CD4-positive, alpha-beta T cell treated with Interleukin-2 at 100 ng/mL for 4 hours (primary cell): ENCODE measurements at places on chromosomes 16 and 17.

- no peak for DNase-seq
Measured at GRCh38 chr17:2283302-2283701, 20.3 kb downstream of the SMG6 start.

- DNase-seq: no peak
Measured at GRCh38 chr17:79188048-79188447, 113.4 kb downstream of the ENGASE start.

- no peak for DNase-seq
Measured at GRCh38 chr17:19713462-19713861, 2.9 kb downstream of the SLC47A2 start.

- no peak for DNase-seq
Measured at GRCh38 chr17:79026376-79027273, 2.7 kb downstream of the C1QTNF1 start.

- DNase-seq: no peak
Measured at GRCh38 chr17:76213491-76213890, 26.8 kb downstream of the RNF157 start.

DNA sequence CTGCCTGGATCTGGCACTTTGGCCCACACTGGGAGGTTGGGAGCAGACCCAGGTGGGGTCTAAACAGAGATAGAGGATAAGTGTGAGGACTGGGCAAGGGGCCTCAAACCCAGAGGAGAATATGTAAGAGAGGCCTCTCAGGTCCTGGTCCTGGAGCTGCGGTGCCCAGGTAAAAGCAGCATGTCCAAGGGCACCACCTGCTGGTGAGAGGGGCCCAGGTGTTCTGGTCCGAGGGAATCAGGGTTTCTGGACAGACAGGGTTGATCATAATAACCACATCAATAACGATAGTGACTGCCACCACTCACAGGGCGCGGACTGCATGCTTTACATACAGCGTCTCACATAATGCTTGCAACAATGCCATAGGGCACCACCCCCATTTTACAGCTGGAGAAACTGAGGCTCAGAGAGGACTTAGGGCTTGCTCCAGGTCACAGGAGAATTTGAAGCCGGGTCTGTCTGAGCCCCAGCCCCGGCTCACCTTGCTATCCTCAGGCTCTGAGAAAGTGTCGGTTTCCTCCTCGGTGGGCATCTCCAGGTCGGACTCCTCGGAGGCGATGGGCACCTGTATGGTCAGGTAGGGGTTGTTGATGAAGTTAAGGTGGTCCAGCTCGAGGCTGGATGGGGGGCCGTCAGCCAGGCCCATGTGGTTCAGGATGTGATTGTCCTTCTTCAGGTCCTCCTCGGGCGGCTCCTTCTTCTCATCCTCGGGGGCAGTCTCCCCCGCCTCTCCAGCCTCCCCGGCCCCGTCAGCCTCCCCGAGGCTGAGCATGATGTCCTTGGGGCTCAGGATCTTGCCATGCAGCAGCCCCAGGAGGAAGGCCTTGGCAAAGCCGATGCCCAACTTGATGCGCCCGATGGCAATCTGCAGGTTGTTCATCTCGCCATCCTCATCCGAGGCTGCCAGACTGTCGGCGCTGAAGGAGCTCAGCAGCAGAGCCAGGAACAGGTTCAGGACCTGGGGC, 19.1 kb upstream of the CD79B start:
- peak; percentile 47 for DNase-seq

GRCh38 chr17:34672176-34672785, 92.9 kb downstream of the TMEM132E start:
- DNase-seq: no peak

DNA sequence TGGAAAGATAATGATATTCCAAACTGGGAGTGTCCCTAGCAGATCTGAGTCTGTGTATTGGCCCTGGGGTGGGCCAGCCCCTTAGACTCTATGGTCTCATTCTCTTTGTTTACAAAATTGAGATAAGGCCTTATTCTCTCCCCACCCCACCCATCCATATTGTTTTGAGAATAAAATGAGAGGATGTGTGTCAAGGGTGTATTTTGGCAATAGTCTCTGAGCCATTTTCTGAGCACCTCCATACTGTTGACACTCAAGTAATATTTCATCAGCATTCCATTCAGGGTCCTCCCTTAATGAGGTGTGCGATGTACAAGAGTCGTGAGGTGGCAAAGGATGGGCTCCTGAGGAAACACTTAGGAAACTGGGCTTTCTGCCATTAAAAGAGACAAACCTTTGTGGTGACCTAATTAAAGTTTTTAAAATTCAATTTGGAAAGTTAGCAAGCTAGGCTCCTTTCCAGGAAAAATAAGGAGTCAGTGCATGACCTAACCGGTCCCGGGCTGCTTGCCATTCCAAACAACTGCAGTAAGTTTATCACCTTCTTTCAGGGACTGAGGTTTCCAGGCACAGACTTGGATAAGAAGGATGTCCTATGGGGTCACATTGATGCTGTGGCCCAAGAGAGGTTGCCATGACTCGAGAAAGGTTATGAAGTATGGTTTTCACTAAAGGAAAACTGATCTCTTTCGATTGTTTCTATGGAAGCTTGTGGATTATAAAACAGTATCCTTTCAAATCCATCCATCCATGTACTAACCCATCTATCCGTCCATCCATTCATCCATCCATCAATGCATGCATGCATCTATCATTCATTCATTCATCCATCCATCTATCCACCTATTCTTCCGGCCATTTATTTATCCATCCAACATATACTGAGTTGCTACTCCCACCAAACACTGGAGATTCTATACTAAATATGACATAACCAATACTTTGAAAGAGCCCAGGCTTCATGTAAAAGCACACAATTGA, 443.3 kb downstream of the UTP18 start:
- no peak for DNase-seq

GRCh38 chr17:67620636-67621035, 97.1 kb upstream of the NOL11 start:
- DNase-seq: no peak

DNA sequence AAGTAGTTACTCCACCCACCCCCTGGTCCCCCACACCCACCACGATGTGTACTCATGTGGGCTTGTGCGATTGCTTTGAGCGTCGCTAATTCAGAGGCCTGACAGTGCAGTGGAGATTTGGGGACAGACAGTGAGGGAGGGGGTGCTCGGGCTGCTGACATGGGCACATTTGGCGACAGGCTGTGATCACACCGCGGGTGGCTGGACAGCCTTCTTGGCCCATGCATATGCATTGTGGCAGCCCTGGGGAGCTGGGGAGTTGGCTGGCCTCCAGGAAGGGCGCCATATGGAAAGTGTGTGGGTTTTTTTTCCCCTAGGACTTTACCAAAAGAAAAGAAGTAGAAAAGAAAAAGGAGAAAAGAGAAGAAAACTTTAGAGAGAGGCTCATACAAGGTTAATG, 275.5 kb upstream of the N4BP1 start:
- no peak for DNase-seq

DNA sequence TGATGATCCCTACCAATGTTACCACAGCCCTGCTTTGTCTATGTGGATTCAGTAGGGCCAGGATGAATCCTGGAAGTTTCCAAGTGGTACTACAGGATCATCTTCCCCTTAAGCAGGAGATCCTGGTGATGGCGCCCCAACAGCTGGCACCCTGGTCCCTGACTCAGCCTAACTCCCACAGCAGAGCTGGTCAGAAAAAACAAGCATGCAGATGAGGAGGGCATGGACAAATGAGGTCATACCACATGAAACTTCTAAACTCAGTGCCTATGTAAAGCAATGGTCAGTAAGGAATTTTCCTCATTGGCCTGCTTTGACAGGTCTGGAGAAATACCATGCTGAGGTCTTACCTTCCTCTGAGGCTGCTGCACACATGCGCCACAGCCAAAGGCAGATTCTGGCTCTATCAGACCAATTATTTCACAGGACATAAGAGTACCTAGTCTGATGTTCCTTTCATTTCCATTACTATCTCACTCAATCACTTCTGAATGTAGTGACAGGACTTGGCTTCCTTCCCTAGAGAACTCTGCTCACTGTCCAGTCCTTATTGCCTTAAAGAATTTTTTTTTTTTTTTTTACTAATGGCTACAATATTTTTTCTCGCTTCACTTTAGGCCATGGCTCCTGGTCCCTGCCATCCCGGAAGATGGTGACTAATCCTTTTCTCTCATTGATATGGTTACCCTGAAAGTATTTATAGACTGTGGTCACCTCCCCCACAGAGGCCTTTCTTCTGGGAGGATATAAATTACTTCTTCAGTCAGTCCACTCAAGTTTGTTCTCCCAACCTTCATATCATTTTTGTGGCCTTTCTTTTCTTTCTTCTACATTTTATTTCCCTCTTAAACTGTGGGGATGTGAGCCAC, 525.2 kb upstream of the PSMD7 start:
- DNase-seq: no peak

- no peak for DNase-seq
Measured at GRCh38 chr17:73984941-73985340, 218.5 kb upstream of the RPL38 start.

DNA sequence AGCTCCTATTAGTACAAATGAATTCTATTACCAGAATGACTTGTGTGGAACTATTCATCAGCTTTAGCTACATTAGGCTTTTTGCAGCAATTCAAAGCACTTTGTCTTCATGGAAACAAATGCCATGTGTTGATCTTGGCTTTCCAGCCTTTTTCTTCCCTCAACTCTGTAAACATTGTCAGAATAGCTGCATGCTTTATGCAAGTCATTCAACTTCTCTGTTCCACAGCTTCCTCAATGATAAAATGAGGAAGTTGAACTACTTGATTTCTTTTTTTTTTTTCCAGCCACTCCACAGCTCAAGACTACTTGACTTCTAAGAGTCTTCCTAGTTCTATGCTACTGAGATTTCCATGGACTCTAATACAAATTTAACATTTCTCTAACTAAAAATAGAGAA, 41.1 kb downstream of the KIAA0753 start:
- no peak for DNase-seq

DNA sequence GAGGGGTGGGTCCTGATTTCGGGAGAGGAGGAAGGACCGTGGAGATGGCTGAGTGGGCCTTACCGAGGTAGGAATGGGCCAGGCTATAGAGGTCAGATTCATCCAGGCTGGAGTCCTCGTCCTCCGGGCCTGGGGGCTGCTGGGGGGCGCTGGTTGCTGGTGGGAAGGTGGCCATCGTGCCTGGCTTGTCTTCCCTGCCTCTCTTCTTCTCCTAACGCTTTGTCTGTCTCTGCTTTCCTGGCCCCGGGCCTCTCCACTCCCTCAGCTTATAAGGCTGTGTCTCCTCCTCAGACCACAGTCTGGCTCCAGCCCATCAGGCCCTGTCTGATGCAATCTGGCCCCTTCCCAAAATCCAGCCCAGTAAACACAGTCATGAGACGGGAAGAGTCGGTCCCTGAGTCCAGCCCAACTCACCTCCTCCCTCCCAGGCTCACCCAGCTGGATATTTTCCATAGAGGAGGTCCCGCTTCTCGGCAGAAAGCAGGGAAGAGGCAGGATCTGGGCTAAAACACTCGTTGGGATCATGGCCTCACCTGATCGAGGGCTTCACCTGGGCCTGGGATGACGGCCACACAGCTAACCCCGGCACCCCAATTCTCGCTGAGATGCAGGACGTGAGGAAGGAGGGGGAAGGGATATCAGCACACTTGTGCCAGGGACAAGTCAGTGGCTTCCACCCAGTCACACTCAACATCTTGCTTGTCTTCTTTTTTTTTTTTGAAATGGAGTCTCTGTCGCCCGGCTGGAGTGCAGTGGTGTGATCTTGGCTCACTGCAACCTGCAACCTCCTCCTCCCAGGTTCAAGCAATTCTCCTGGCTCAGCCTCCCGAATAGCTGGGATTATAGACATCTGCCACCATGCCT, at the start of gene NUPR1:
NUPR1 (minus strand) TSS at position 242 of the 864 bp plus-strand sequence; CDS start at position 175, 67 bp downstream.
- no peak for DNase-seq

DNA sequence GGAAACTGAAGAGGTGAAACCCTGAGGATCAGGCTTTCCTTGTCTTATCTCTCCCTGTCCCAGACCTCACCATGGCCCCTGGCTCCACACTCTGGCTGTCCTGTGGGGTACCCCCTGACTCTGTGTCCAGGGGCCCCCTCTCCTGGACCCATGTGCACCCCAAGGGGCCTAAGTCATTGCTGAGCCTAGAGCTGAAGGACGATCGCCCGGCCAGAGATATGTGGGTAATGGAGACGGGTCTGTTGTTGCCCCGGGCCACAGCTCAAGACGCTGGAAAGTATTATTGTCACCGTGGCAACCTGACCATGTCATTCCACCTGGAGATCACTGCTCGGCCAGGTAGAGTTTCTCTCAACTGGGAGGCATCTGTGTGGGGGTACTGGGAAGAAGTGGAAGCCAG, 1.4 kb downstream of the CD19 start:
- DNase-seq: no peak

DNA sequence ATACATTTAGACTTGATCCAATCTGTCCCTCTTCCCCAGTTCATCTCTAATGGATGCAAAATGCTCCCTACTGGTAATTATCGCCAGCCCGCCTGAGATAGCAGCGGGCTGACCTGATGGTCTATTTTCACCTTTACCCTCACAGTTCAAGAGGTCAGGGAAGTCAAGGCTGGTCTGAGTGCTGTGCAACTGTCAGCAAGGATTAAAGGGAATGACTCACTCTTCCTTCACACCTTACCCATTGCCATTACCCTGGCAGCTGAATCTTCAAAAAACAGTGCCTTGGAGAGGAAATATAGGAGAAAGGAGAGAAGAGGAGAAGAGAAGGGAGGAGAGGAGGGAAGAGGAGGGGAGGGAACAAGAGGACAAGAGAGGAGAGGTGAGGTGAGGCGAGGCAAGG, 36.3 kb downstream of the GRB7 start:
- peak; percentile 30 for DNase-seq

DNA sequence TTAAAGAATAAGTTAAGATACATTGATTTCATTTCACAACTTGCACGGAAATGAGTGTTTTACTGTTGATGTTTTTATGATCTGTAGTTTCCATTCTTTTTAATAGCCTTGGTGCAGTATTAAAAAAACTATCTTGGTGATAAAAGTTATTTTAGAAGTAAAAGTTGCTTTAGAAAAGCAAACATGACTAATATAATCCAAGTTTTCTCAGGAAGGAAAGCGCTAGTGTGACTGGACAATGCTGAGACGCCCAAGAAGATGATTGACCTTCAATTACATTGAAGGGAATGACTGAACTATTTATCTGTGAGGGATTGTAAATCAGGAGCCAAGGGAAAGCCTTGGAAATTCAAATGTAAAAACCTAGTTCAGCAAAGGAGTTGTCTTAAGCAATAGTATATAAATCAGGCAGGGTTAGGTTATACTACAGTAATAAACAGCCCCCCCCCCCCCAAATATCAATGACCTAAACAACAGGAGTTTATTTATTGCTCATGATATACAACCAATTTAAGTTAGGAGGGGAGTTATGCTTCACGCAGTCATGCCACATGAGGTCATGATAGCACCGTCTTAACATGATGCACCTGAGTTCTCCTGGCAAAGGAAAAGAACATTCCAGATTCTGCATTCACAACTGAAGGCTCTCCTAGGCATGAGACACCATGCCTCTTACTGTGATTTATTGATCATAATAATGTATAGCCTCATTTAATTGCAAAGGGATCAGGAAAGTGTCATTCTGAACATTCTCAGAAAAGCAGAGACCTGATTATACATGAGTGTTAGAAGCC, 443.8 kb downstream of the CDH13 start:
- DNase-seq: no peak

- peak; percentile 40 for DNase-seq
Measured at GRCh38 chr16:16861546-16861945, 482.6 kb downstream of the NPIPA7 start.

GRCh38 chr16:3965306-3965705, 84.8 kb upstream of the CREBBP start:
- DNase-seq: no peak

- peak; percentile 53 for DNase-seq
Measured at GRCh38 chr16:3938843-3939624, 58.5 kb upstream of the CREBBP start.
